Activated CD4-positive, alpha-beta T cell treated with anti-CD3 and anti-CD28 coated beads, Interleukin-2, amount 10 ng/mL, durations not matched to agents 7 days and 5 days (primary cell): ENCODE measurements at places on chromosomes 11 and 22. TPM values are rescaled to one million over a fixed set of nuclear protein-coding genes. Genes with fewer than 3 reads are reported as not detected.

DNA sequence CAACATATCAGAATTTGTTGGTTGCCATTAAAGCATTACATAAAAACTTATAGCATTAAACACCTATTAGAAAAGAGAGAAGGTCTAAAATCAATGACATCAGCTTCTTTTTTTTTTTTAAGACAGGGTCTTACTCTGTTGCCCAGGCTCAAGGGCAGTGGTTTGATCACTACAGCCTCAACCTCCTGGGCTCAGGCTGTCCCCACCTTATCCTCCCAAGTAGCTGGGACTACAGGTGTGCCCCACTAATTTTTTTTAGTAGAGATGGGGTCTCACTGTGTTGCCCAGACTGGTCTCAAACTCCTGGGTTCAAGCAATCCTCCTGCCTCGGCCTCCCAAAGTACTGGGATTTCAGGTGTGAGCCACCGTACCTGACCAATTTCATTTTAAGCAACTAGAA is 57.9 kb downstream of the ARHGEF12 start:
- no peak for DNase-seq

GRCh38 chr22:38040953-38041759 is 16.0 kb upstream of the PICK1 start:
- DNase-seq = no peak

DNA sequence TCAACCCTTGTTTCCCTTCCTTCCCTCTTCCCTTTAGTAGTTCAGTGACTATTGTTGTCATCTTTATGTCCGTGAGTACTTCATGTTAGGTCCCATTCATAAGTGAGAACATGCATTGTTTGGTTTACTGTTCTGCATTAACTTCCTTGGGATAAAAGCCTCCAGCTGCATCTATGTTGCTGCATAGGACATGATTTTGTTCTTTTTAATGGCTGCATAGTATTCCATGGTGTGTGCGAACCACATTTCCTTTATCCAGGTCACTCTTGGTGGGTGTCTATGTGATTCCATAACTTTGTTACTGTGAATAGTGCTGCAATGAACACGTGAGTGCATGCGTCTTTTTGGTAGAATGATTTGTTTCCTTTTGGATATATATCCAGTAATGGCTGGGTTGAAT is 163.3 kb downstream of the FBXO7 start:
- DNase-seq = no peak

DNA sequence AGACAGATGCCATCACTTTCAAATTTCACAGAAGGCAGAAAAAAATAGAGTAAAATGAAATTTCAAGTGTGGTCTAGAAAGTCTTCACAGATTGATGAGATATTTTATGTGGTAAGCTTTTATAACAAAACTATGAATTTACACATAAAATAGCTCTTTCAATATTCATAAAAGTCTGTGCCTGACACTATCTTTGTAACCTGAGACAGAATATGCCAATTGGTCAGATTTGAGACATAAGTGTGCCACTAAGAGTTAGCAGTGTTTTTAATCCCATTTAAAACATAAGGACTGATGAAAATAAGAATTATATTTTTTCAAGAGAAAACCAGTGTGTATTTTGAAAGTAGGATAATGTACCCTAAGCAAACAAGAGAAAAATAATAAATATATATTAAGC is 769.5 kb upstream of the LUZP2 start:
- DNase-seq = no peak

DNA sequence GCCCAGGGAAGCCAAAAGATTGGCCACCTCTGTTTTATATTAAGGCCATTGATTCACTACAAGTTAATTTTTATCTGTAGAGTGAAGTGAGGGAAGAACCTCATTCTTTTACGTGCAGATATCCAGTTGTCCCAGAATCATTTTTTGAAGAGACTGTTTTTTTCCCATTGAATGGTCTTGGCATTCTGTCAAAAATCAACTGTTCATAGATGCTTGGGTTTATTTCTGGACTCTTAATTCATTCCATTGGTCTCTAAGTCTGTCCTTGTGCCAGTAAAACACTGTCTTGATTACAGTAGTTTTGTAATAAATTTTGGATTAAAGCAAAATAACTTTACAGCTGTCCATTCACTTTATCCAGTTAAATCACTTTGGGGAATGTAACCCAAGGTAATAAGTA is 26.8 kb downstream of the WBP2NL start:
- no peak for DNase-seq

- DNase-seq = no peak
Measured at GRCh38 chr11:17649261-17649660, 70.1 kb upstream of the MYOD1 start.

DNA sequence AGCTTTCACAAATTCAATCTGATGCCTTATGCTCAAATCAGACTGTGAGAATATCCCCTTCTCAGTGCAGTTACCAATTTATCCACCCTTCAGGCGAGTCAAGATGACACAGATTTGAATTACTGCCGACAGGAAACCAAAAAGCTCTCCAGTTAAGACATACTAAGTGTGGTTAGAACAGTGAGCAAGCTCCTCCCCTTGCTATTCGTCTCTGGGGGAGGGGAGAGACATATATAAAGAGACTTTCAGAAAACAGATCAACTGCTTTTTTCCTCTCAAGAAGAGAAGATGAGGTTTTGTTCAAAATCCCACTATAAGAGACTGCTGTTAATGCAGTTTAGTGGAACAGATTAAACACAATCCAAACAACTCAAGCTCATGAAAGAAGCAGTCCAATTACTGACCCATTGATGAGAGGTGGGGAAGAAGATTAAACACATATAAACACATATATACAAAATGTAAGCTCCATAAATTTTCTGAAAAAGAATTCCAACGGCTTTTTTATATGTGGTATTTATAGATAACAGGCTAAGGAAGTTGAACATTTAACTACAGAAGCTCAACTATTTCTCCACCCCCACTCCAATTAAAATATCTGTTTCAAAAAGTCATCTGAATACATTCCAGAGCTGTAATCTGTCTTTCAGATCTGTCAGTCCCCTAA is 102.7 kb downstream of the MRTFA start:
- peak; percentile 78 for DNase-seq

GRCh38 chr22:23230348-23231068 is 50.2 kb downstream of the BCR start:
- no peak for DNase-seq

DNA sequence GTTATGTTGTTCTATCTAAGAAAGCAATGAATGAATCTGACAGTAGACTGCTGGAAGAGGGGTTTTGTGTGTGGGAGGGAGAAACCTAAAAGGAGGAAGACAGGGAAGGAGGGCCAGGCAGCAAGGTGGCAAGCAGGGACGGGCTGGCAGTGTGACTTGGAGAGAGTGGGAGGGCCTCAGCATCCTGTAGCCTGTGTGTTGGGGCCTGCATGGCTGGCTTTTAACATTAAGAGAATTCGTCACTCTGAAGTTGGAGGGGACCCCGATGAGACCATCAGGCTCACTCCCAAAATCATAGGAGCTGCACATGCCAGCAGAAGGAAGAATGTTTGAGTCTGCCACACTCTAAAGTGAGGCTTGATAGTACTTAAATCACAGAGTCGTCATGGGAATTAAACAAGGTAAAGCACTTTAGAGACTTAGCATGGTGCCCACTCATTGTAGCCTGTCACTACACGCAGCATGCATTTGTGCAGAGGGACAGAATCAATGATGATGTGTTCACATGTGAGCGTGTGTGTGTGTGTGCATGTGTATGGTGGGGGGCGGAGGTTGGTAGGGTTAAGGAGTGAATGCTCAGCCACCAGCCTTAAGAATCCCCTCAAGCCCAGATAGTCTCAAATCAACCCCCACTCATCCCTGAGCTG is 199.5 kb downstream of the TENM4 start:
- no peak for DNase-seq

- no peak for DNase-seq
Measured at GRCh38 chr11:106021181-106021966, 666 bp downstream of the MSANTD4 start.

GRCh38 chr11:15484398-15484797 is 369.7 kb downstream of the INSC start:
- no peak for DNase-seq

- DNase-seq = no peak
Measured at GRCh38 chr11:60842668-60843600, 1.0 kb downstream of the CCDC86 start.

GRCh38 chr11:76601272-76601671 is 69.3 kb downstream of the LRRC32 start:
- DNase-seq = no peak

DNA sequence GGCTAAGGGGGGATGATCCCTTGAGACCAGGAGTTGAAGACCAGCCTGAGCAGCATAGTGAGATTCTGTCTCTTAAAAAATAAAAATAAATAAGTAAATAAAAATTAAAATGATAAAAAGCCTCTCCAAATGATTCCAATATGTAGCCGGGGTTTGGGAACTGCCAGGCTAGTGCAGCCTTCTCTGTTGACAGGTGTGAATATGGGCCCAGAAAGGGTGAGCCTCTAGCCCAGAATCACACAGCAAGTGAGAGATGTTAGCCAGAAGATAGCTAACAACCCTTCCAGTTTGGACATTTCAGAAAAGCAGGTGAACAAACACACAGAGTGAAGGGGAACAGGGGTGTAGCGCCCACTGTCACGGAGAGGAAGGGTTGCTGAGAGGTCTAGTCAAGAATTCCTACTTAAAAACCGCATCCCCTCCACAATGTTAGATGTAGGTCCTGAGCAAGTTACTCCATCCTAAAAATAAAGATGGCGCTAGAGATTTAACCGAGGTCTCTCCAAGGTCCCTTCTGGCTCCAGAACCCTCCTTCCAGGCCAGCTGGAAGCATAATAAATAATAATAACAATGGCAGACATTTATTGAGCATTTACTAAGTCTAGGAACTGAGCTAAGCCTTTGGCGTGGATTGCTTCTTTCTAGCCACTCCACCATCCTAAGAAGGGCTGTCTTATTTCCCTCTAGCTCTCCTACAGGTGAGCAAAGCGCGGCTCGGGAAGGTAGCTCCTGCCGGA is 51.6 kb downstream of the CYTH4 start:
- DNase-seq = no peak

GRCh38 chr11:72621008-72621610 is 53.1 kb downstream of the PDE2A start:
- DNase-seq = peak; percentile 32

DNA sequence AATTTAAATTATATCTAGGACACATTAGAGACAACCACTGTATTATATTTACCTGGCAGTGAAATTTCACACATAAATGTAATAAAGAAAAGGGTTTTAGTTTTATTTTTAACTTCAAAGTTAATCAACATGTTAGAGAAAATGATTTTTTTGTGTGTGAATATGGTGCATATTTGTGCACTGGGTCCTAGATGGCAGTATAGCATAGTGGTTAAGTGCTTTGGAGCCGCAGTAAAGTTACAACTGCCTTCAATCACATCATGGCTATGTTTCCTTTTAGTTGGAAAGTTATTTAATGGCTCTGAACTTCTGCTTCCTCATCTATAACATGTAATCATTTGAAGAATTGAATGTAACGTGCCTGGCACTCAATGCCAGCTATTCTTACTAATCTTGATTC is 108.9 kb upstream of the DDI1 start:
- DNase-seq = no peak

GRCh38 chr11:116375221-116375620 is 397.6 kb downstream of the BUD13 start:
- DNase-seq = no peak

DNA sequence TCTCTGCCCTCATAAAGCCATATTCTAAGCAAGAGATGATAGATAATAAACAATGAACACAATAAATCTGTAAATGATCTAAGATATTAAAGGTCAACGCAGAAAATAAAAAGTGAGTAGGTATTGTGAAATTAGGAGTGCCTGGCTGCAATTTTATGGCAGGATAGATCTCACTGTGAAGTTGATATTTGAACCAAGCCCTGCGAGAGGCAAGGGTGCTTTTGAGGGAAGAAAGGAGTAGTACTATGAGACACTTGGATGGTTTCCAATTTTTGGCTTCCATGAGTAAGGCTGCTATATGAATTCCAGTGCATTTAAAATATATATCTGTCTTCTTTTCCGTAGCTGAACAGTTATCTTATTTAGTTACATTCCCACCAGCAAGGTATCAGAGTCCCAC is 720.0 kb upstream of the CNTN5 start:
- DNase-seq = no peak

- DNase-seq = no peak
Measured at GRCh38 chr22:45688600-45689080, 17.0 kb downstream of the ATXN10 start.

DNA sequence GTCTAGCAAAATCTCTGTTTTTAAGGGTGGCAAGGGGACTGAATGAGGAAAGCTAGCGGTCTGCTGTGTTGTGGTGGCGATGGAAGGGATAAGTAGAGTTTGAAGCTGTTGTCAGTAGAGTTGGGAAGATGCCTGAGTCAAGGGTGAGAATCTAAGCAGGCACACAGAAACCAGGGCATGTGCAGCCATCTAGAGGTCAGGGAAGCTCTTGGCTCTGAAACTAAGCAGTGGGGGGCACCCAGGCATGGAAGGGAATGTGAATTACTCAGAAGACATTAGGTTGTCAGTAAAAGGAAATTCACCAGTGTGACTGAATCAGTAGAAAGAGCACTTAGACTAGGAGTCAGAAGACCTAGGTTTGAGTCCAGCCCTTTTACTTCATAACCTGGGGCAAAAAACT is 15.4 kb downstream of the BMAL1 start:
- no peak for DNase-seq

GRCh38 chr11:129418039-129418438 is 42.4 kb downstream of the BARX2 start:
- no peak for DNase-seq

DNA sequence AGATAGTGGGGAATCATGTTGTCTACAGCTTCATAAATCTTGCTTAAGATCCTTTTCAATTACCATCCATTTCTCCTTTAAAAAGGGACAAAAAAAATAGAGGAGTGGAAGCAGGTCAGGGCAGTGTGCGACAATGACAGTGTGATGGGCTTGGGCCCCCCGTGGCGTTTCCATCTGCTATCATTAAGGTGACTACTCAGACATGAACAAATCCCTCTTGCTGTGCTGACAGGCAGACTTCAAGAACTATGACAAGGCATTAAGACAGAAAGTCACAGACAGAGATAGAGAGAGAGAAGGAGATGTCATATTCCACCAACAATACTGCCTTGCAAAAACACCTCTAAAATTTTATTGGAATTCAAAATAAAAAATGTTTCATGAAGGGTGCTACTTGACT is 263.2 kb downstream of the DCDC1 start:
- no peak for DNase-seq

The HINFP gene
- total RNA-seq = 48.0 TPM

The LRRC55 gene
- total RNA-seq = not detected

The HPX gene
- 0.35 TPM for total RNA-seq

The C22orf42 gene
- total RNA-seq = not detected

The POU2F3 gene
- total RNA-seq = not detected

The PNPLA3 gene
- total RNA-seq = not detected

The MPZL3 gene
- 22.0 TPM for total RNA-seq
